ENCODE measurements at places on chromosomes 12 and 14. TPM values are rescaled to one million over a fixed set of nuclear protein-coding genes. Genes with fewer than 3 reads are reported as not detected.
A peak's percentile ranks its signal among the peaks of the same experiment; 100 is the strongest.

DNA sequence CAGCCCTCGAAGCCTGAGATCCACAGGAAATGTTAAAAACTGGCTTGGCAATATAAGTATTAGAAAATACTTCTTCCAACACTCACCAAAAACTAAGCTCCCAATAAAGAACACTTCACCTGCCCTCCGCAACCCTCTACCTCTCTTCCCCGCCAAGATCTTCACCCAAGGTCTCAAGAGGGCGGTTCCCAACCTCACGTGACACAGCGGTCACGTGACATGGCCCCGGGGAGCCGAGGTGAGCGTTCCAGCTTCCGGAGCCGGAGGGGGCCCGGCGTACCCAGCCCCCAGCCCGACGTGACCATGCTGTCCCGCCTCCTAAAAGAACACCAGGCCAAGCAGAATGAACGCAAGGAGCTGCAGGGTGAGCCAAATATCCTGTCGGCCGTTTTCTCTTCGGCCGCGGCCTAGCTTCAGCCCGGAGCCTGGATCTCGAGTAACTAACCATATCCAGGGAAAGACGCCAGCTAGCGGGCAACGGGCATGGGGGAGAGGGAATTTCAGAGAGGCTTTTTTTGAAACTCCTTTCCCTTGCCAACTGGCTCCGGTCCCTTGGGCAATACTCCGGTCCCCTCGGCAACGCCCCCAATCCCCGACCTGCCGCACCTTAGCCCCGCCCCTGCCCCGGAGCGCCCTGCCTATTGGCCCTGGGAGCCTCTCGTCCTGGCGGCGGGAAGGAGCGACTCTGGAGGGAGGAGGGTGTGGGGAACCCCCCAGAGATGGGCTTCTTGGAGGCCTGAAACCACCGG, at the start of gene BLOC1S1:
BLOC1S1 (plus strand) TSS at position 214 of the 749 bp plus-strand sequence; CDS start at position 220, 6 bp downstream.
- DNase-seq = peak; percentile 83

The PAH gene
- not detected for polyA plus RNA-seq

The RNASE3 gene
- polyA plus RNA-seq = 0.28 TPM

GRCh38 chr12:112908548-112908947, 1.8 kb downstream of the OAS1 start:
- no peak for DNase-seq

The GPD1 gene
- polyA plus RNA-seq = 68.2 TPM
